Fibroblast of skin of left biceps (primary cell): ENCODE measurements at places on chromosomes 1 and 21.

DNA sequence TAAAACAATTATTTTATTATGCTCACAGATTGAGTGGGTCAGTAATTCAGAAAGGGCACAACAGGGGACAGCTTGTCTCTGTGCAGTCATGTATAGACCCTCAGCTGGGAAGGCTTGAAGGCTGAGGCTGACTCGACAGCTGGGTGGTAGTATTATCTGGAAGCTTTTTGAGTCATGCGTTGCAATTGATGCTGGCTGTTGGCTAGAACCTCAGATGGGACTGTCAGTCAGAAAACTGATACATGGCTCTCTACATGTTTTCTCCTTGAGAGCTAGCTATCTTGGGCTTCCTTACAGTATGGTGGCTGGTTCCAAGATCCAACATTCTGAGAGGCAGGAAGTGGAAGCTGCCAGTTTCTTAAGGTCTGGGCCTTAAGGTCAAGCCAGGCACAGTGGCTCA, 61.5 kb upstream of the SELENON start:
- no peak for DNase-seq

DNA sequence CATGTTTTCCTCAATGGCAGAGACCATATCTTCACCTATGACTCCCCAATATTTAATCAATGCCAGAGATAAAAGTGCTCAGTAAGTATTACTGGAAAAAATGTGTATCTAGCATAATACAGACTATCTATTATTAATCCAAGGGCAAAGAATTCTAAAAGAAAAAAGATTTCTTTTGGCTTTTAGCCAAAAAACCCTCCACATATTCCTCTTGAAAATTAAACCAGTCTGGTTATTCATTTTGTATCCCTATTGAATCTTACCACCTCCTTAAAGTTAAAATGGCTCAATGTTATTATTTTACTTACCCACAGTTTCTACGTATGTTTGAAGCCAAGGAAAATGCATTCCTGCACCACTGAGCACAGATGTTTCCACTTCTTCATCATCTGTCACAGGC, 1.6 kb downstream of the TAF1A start:
- no peak for DNase-seq

- no peak for DNase-seq
Observed at GRCh38 chr1:180905927-180906326, 6.8 kb upstream of the KIAA1614 start.

- no peak for DNase-seq
Observed at GRCh38 chr1:232966663-232967062, 16.3 kb downstream of the NTPCR start.

DNA sequence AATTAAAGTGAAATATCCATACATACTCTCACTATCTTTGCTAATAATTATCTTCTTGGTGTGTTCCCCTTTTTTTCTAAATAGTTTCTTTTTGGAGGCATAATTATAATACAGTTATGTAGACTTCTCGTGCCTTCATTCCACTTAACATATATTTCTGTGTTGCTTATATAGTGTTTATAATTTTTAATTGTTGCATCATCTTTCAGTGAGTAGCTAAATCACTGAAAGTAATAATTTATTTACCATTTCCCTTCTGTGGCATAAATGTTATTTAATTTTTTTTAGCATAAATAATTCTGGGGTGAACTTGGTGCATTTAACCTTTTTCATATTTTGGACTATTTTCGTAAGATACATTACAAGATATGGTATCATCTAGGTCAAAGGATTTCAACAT, 38.3 kb downstream of the SMAP2 start:
- no peak for DNase-seq

DNA sequence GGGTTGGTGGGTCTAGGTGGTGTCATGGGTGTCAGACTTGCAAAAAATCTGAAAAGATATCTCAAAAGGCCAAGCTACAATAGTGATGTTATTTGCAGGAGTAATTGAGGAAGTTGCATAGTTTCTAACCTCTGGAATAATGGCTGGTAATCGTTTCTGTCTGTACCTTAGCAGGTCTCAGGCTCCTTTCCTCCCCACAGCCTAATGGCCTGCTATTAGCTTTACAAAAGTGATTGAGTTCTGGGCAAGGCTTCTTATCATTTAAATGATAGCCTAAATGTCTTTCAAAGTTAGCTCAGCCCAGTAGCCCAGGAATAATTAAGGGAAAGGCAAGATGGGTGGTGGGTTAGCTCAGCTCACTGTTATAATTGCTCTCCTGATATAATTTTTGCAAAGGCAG, 37.7 kb upstream of the IGSF5 start:
- DNase-seq, result no peak

DNA sequence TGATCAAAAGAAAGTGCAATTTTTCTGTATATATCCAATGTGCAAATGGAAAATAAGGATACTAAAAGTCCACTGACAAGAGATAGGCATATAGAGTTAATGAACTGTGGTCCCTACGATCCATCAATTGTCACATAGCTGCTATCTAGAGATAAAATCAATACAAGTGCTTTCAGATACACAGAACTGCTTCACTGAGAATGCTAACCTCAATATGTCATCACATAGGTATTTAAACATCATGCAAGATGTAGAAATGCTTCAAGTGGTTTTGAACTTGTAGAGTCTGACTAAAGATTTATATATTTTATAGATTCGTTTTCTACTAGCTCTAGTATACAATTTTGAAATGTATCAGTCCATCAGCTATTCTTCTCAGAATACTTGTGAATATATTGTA, 1604.7 kb downstream of the PLA2G4A start:
- peak; percentile 56 for DNase-seq

GRCh38 chr1:204803607-204804006, 67.1 kb upstream of the NFASC start:
- no peak for DNase-seq

GRCh38 chr1:2307972-2308371, 79.9 kb downstream of the SKI start:
- DNase-seq, result no peak

GRCh38 chr1:25700144-25700523, 83.5 kb downstream of the MAN1C1 start:
- DNase-seq, result no peak

DNA sequence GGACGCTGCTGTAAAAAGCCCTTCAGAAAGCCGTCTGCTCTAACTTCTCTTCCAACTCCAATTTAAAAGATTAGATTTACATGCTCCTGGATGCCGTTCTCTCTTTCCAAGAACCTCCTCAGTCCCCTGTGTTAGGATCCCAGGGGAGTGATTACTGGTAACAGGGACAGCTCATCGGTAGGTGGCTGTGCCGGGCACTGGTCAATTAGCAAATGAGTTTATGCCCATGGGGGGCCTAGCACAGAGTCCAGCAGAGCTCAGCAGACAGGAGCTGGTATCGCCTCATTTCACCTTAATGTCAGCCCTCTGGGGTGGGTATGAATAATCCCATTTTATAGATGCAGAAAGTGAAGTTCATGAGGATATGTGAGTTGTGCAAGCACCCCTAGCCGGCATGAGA, 191.9 kb downstream of the GRIK3 start:
- no peak for DNase-seq

GRCh38 chr1:154492115-154492514, 9.9 kb upstream of the TDRD10 start:
- no peak for DNase-seq

- no peak for DNase-seq
Observed at GRCh38 chr1:235607284-235607683, 42.3 kb downstream of the GNG4 start.
